ENCODE measurements at places on chromosomes 5 and 9. TPM values are rescaled to one million over a fixed set of nuclear protein-coding genes. Genes with fewer than 3 reads are reported as not detected.
A peak's percentile ranks its signal among the peaks of the same experiment; 100 is the strongest.

Gene MGAT4B
- total RNA-seq: 139 TPM

GRCh38 chr9:136856541-136857141, 4.5 kb downstream of the MAMDC4 start:
- H3K36me3 ChIP-seq: no peaks in the 10 kb centered on the region
- H3K4me1 ChIP-seq: peaks cover 5% of the 10 kb centered on the region
- H3K4me3 ChIP-seq: no peak overlapping the region
- peak; percentile 13 for DNase-seq
- H3K27me3 ChIP-seq: no peaks in the 10 kb centered on the region

GRCh38 chr9:87751423-87751822, 25.5 kb downstream of the CTSL start:
- H3K4me1 ChIP-seq: no peaks in the 10 kb centered on the region
- H3K36me3 ChIP-seq: no peaks in the 10 kb centered on the region

GRCh38 chr5:159405611-159406031, 75.3 kb upstream of the IL12B start:
- peak; percentile 55 for DNase-seq
- no peak overlapping the region for H3K4me3 ChIP-seq
- H3K27me3 ChIP-seq: peaks cover 5% of the 10 kb centered on the region
- peaks cover 11% of the 10 kb centered on the region for H3K4me1 ChIP-seq
- H3K36me3 ChIP-seq: no peaks in the 10 kb centered on the region

- peak overlapping the region; percentile 6 for H3K27ac ChIP-seq
- peak; percentile 30 for DNase-seq
- H3K4me1 ChIP-seq: peaks cover 34% of the 10 kb centered on the region
- H3K27me3 ChIP-seq: no peaks in the 10 kb centered on the region
Observed at GRCh38 chr9:68793605-68794343, 88.7 kb downstream of the PIP5K1B start.

DNA sequence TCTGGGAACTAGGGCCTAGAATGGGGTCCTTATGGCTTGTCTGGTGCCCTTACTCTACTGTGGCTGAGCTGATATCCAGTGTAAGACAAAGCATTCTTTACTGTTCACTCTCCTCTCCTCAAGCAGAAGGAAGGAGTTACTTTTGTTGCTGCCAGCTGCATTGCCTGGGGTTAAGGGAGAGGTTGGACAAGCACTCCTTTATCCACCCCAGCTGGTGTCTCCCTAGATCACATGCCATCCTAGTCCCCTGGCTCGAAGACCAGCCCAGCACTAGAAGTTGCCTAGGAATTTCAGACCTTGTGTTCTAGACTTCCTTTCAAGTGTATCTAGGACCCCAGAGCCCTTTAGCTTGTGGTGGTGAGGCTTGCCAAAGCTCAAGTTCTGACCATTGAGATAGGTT, 1051.5 kb upstream of the C9orf72 start:
- no peaks in the 10 kb centered on the region for H3K27me3 ChIP-seq
- no peak overlapping the region for H3K27ac ChIP-seq
- no peak for DNase-seq
- no peak overlapping the region for H3K4me3 ChIP-seq
- no peaks in the 10 kb centered on the region for H3K36me3 ChIP-seq

Gene NSG2
- not detected for total RNA-seq

- no peak for DNase-seq
- H3K27ac ChIP-seq: no peak overlapping the region
- no peak overlapping the region for H3K4me3 ChIP-seq
- H3K4me1 ChIP-seq: no peaks in the 10 kb centered on the region
Observed at GRCh38 chr9:33765411-33765810, 29.9 kb upstream of the PRSS3 start.

GRCh38 chr5:40276426-40277102, 403.2 kb upstream of the PTGER4 start:
- no peak overlapping the region for H3K4me3 ChIP-seq
- no peaks in the 10 kb centered on the region for H3K36me3 ChIP-seq
- H3K27ac ChIP-seq: no peak overlapping the region

Gene LECT2
- total RNA-seq: not detected

Gene POU5F2
- 4.6 TPM for total RNA-seq

GRCh38 chr9:138042146-138042545, 164.6 kb downstream of the CACNA1B start:
- DNase-seq: no peak
- H3K27ac ChIP-seq: no peak overlapping the region
- H3K27me3 ChIP-seq: no peaks in the 10 kb centered on the region
- H3K36me3 ChIP-seq: no peaks in the 10 kb centered on the region
- H3K4me3 ChIP-seq: no peak overlapping the region

DNA sequence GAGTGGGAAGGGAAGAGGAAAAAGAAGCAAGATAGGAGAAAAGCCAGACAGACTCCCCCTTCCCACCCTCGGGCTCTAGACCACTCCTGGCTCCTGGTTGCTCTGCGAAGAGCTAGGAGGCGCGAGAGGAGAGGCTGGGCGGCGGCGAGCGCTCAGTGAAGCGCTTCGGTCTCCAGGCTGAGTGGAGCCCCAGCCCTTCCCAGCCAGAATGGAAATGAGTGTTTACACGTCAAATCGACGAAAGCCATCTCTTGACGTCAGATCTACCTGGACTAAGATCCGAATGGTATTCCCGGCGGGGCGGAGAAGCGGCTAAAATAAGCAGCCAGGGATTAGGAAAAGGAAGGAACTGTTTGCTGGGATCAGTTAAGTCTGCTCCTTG, at the start of gene PCSK1:
PCSK1 (minus strand) TSS at position 183 of the 382 bp plus-strand sequence. CDS start 206 bp downstream, outside the sequence.
- H3K36me3 ChIP-seq: no peaks in the 10 kb centered on the region
- peaks cover 22% of the 10 kb centered on the region for H3K4me1 ChIP-seq
- peaks cover 38% of the 10 kb centered on the region for H3K27me3 ChIP-seq
- H3K4me3 ChIP-seq: no peak within 1 kb of the TSS

DNA sequence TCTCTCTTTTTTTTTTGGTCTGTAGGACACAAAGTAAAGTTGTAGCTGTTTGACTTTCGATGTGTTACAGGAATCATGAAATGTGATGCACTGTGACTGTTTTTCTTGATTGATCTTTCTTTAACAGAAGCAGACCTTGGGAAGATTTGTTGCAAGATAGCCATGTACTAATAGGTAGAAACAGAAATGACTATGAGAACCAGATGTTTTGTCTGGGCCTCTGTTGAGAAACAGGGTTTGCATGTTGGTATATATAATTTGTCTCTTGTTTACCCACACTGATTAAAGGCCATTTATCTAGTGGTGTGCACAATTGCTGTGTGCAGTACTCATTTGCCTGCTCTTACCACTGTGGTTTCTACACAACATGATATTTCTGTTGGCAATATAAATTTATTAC, 125.1 kb downstream of the HACD4 start:
- no peaks in the 10 kb centered on the region for H3K4me1 ChIP-seq
- no peaks in the 10 kb centered on the region for H3K27me3 ChIP-seq
- DNase-seq: no peak

DNA sequence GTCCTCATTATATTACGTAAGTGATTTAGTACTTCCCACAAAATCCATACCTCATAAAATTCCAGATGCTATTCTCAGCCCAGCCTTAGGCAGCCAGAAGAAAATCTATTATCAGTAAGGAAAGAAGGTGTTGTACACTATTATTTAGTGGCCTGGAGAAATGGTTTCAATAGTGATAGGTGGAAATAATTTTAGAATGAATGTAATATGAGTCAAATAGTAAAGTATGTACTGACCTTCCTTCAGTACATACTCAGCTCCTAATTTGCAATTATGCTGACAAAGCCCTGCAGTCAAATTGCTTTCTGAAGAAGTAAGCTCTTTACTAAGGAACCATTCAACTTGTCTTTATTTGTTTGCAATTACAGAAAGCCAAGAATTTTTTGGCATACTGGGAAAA, 409.2 kb downstream of the HTR1A start:
- H3K36me3 ChIP-seq: no peaks in the 10 kb centered on the region
- H3K4me1 ChIP-seq: no peaks in the 10 kb centered on the region
- H3K27ac ChIP-seq: no peak overlapping the region
- H3K27me3 ChIP-seq: no peaks in the 10 kb centered on the region
- DNase-seq: no peak

Gene PLPP7
- 2.9 TPM for total RNA-seq

DNA sequence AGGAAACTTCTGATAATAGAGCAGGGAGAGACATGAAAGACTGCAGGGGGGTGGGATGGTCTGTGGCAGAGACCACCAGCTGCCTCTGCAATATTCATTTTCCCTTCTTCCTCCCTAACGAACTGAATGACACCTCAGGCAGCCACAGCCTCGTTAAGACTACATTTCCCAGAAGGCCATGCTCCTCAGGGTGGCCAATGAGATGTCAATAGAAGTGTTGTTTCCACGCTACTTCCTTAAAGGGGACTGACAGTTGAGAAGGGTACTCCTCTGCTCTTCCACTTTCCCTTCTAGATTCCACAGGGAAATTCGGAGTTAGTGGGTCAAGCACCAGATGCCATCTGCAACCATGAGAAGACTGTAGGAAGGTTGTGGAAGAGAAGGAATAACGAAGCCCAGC, 52.0 kb upstream of the DAPK1 start:
- H3K4me3 ChIP-seq: no peak overlapping the region
- peaks cover 6% of the 10 kb centered on the region for H3K4me1 ChIP-seq
- no peaks in the 10 kb centered on the region for H3K36me3 ChIP-seq

- H3K27me3 ChIP-seq: peaks cover 35% of the 10 kb centered on the region
- no peak overlapping the region for H3K4me3 ChIP-seq
- H3K27ac ChIP-seq: no peak overlapping the region
- no peaks in the 10 kb centered on the region for H3K36me3 ChIP-seq
- no peaks in the 10 kb centered on the region for H3K4me1 ChIP-seq
- no peak for DNase-seq
Observed at GRCh38 chr9:129774791-129775447, 22.1 kb upstream of the PTGES start.

DNA sequence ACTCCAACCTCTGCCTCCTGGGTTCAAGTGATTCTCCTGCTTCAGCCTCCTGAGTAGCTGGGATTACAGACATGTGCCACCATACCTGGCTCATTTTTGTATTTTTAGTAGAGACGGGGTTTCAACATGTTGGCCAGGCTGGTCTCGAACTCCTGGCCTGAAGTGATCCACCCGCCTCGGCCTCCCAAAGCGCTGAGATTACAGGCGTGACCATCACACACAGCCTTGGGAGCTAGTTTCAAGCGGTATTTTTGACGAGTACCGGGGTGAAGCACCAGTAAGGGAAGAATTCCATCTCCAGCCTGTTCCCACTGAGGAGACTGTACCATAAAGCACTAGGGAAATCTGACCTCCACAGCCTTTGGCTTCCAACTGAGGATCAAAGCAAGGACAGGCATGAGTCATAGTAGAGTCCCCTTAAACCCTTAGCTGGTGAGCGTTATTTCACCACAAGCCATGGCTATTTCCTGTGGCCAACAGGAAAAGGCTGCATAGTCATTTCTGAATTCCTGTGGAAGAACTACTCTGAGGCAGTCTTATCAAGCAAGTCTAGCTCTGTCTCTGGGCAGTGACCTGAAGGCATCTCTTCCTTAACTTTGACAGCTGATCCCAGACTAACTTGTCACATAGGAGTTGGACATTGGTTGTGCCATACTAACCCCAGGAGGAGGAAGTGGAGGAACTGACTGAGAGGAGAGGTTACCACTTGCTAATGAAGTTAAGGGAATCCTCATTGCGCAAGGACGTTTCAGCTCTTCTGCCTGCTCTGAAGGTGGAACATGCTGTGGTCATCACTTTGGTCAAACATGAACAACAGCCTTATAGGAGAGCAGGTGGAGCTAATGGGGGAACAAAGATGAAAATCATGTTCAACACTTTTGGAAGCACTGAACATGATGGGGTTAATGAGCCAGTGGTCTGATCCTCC, 85.8 kb upstream of the DMRT1 start:
- no peaks in the 10 kb centered on the region for H3K27me3 ChIP-seq
- H3K4me1 ChIP-seq: peaks cover 8% of the 10 kb centered on the region
- H3K4me3 ChIP-seq: no peak overlapping the region
- no peaks in the 10 kb centered on the region for H3K36me3 ChIP-seq

Gene EQTN
- total RNA-seq: not detected

GRCh38 chr9:24552526-24553182, 7.0 kb upstream of the IZUMO3 start:
- H3K4me3 ChIP-seq: no peak overlapping the region
- no peak for DNase-seq
- H3K27ac ChIP-seq: no peak overlapping the region
- H3K4me1 ChIP-seq: no peaks in the 10 kb centered on the region
- no peaks in the 10 kb centered on the region for H3K36me3 ChIP-seq

DNA sequence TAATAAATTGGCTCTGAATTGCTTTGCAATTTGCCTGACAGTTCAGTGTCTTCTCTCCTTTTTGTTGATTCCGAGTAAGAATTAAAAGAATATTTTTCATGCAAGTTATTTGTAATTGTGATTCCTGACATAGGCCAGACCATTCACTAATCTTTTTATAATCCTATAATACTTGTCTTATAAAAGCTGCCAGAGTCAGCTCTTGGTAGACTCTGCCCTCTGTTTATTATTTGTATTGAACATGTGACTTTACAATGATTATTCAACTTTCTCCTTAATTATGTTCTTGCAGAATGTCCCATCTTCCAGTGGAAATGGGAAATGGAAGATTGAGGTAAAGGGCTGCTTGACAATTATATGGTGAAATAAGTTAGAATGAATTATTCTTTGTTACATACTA, 121.0 kb downstream of the SV2C start:
- no peak for DNase-seq
- H3K27ac ChIP-seq: no peak overlapping the region
- H3K4me3 ChIP-seq: no peak overlapping the region
- no peaks in the 10 kb centered on the region for H3K36me3 ChIP-seq

Gene PCDHGC5
- 0.46 TPM for total RNA-seq

DNA sequence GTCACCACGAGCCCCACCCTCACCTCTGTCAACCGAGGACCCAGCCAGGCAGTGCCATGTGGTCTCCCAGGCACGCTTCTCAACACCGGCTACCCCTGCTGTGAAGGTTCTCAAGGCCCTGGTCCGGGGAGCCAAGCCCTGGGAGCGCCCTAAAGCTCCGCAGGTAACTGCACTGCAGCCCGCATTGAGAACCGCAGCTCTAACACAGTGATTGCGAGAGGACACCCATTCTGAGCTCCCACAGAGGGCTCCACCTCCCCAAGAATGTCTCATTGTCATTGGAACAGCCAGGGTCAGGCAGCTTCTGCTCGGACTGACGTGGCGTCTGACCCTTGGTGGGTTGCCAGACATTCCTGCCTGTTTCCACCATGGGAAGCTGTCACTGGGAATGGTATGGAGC, 88.3 kb downstream of the ANKRD33B start:
- no peak overlapping the region for H3K27ac ChIP-seq
- H3K27me3 ChIP-seq: no peaks in the 10 kb centered on the region
- H3K4me3 ChIP-seq: no peak overlapping the region
- H3K36me3 ChIP-seq: peaks cover 24% of the 10 kb centered on the region
- DNase-seq: no peak

DNA sequence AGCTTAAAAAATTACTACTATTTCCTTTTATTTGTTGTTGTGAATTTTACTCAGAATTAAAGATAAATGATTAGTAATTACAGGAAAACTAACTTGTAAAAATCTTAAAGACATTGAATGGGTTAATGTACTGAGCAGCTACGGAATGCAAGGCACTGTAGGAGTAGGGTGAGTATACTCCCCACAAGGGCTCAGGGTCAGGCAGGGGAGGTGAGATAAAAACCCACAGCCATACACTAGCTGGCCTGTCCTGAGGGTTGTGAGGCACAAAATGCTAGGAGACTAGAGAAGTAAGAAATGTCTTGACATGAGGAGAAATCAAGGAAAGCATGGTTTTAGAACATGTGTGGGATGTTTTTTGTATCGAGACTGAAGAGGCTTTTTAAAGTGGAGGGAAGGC, 13.4 kb downstream of the ZBED3 start:
- no peaks in the 10 kb centered on the region for H3K36me3 ChIP-seq
- H3K27ac ChIP-seq: no peak overlapping the region
- H3K4me3 ChIP-seq: no peak overlapping the region
- H3K4me1 ChIP-seq: peaks cover 5% of the 10 kb centered on the region

Gene MZB1
- 71.8 TPM for total RNA-seq

GRCh38 chr5:100609594-100609993, 74.4 kb downstream of the FAM174A start:
- no peak for DNase-seq
- H3K27ac ChIP-seq: no peak overlapping the region
- no peaks in the 10 kb centered on the region for H3K27me3 ChIP-seq
- H3K36me3 ChIP-seq: no peaks in the 10 kb centered on the region
- no peaks in the 10 kb centered on the region for H3K4me1 ChIP-seq

Measured in B cell (primary cell).